ENCODE measurements at places on chromosomes 3 and 15.

DNA sequence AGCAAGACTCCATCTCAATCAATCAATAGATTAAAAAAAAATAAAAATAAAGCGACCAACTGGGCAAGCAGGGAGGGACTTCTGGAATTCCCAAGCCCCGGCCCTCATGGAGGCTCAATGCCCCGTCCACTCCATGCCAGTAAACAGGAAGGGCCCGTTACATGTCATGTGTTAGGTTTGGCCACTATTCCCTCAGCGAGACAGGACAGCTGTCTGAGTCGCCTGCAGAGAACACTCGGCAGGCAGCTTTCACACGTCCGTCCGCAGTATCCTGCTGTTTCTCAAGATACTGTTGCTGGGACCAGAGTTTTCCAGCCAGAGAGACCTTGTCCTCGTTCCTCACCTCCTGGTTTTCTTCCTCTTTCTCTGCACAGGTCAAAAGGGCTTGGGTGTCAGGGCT, 18.0 kb downstream of the TMEM44 start:
- DNase-seq, result no peak

DNA sequence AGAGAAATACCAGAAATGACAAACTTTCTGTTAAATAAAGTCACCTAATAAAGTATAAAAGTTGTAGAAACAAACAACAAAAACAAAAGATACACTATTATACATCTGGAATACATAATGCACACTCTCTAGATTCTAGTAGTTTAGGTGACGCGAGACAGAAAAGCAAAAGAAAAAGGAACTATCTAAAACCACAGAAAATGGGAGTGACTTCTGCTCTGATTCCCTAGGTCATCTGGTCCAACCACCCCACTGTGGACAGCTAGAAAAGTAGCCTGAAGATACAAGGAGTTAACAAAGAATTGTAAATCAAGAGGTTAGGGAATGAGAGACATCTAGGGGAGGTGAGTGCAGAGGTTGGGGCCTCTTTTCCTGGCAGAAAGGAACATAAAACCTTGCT, 39.1 kb downstream of the DHX36 start:
- DNase-seq, result no peak

- no peak for DNase-seq
These were observed 79.6 kb downstream of the CDIN1 start for GRCh38 chr15:36658898-36659639.

DNA sequence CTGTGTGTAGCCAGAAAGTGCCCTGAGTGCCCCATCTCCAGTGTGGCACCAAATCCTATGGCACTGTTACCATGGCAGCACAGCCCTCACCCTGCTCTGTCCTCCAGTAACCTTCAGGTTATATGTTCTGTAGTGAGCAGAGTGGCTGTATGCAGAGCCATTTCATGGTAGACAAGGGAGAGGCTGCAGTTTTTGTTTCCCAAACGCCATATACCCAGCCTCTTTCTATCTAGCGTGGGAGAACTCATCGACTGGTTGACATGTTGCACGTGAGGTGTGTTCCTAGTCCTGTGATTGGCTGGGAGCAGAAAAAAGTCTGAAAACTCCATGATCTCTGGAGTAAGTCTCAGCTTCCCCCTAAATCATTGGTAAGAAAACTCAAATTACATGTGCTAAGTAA, 2.0 kb downstream of the SIDT1 start:
- DNase-seq, result no peak

- DNase-seq, result peak; percentile 100
These were observed 345 bp upstream of the CDV3 start for GRCh38 chr3:133573054-133573628.

- no peak for DNase-seq
These were observed 1.9 kb upstream of the CCK start for GRCh38 chr3:42267878-42268277.

GRCh38 chr15:92429378-92430068, 35.8 kb downstream of the ST8SIA2 start:
- no peak for DNase-seq

DNA sequence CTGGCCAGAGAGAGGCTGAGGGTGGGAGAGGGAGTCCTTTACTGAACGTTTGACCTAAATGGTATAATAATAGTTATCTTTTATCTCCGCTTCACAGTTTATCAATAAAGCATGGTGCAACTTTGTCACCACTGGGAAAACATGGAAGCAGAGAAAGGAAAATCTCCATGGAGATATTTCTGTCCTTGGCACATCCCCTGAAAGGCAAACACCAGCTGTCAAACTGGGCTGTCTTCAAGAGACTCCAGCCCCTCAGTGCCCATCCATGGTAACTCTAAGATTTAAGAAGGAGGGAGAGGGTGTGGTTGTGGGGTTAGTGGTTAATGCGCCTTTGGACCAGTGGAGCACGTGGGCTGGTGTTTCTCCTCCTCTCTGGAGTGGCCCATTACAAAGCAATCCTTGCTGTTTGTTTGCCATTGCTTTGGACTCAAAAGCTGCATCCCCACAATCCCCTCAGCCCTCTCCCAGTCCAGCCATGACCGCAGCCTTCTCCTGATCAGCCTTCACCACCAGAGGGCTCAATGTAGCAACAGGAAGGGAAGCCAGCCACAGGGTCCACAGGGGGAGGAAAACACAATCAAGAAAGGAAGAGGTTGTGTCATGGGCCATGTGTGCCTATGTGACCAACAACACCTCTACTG, 38.2 kb upstream of the FAM174B start:
- DNase-seq, result no peak

DNA sequence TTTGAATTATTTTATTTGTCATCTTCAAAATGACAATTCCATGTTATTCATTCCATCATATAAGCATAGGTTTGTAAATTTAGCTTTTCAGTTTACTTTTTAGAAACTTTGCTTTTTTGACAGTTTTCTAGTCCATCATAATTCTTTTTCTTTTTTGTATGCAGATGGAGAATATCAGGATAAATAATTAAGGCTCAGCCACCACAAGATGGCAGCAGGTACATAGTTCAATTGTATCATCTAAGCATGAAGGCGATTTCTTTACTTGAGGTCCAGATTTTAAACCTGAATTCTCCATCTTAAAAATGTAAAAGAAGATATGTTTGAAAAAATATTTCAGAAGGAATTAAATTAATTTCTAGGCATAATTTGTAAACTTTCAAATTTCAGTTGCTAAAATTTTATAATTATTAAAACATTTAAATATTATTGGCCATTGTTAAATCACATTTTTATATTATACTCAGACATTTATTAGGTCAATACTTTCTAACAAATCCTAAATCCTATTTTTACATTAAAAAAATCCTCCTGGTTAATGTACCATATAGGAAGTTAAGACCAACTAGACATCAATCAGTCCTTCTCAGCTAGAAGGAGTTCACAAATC, 15.1 kb downstream of the PLSCR5 start:
- peak; percentile 8 for DNase-seq

- DNase-seq, result peak; percentile 12
These were observed 2.2 kb upstream of the CD86 start for GRCh38 chr3:122052968-122053367.

DNA sequence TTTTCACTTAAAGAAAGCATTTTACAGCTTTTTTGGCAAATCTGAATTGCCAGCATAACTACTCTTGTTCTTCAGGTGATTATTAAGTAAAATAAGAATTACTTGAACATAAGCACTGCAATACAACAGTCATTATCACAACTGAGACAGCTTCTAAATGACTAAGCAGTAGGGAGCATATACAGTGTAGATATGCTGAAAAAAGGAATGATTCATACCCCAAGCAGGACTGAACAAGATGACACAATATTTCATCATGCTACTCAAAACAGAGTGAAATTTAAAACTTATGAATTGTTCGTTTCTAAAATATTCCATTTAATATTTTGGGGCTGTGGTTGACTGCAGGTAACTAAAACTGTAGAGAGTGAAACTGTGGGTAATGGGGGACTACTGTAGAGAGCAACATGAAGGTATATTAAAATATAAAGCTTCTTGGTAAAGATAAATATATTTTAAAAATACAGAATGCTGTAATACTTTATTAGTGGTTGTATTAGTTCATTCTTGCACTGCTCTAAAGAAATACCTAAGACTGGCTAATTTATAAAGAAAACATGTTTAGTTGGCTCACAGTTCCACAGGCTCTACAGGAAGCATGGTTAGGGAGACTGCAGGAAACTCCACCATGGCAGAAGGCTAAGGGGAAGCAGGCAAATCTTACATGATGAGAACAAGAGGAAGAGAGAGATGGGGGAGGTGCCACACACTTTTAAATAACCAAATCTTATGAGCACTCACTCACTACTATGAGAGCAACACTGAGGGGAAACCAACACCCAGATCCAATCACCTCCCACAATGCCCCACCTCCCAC, 84.8 kb downstream of the DCLK3 start:
- no peak for DNase-seq

DNA sequence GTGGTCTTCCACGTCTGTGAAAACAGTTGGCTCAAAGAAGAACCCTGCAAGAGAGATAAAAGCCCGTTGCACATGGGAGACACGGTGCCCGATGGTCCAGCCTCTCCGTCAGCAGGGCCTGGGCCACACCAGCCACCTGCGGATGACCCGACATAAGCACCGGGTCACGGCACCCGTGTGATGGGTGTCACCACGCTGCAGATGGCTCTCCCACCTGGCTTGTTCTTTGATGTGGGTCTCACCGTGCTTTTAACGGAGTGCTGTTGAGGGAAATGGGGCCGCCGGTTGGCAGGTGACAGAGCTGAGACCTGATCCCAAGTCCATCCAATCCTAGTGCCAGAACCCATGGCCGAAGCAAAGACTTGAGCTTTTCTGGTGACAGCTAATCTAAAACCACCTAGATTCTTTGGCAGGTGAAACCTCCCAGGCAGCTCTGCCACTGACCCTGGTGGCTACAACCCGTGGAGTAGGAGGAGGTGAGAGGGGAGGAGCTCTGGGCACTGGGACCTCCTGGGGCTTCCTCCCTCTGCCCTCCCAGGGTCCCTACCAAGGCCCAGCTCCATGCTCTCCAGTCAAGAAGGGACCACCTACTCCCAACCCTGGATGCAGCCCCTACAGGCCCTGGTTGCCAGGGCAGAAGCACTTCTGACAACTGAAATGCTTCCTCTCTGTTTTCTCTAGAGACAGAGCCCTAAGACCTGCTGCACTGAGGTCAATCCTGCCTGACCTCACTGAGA, 23.4 kb upstream of the SLC41A3 start:
- no peak for DNase-seq

DNA sequence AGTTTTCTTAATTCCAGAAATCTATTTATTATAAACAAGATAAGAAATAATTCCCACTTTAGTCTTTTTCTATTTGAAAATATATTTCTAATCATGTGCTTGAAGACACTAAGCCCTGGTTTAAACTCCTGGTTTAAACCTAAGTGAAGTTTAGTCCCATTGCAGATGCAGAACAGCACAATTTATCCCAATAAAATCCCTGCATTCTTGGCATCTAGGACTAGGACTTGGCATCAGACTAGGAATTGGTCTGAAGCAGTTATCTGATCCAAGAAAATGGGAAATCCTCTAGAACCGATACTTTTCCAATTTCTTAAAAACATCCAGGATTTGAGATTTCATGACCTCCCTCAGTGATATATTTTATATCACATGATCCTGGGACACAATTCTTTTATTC, 168.8 kb upstream of the VEPH1 start:
- DNase-seq, result no peak

- no peak for DNase-seq
These were observed 3.7 kb downstream of the EOMES start for GRCh38 chr3:27718459-27718858.

- DNase-seq, result no peak
These were observed 26.1 kb downstream of the CMSS1 start for GRCh38 chr3:99843590-99844258.

- no peak for DNase-seq
These were observed 96.0 kb downstream of the LSM3 start for GRCh38 chr3:14274612-14274936.

- no peak for DNase-seq
These were observed 34.5 kb upstream of the B3GALNT1 start for GRCh38 chr3:161139686-161140085.

GRCh38 chr3:71138410-71138809, 445.1 kb downstream of the FOXP1 start:
- DNase-seq, result no peak

DNA sequence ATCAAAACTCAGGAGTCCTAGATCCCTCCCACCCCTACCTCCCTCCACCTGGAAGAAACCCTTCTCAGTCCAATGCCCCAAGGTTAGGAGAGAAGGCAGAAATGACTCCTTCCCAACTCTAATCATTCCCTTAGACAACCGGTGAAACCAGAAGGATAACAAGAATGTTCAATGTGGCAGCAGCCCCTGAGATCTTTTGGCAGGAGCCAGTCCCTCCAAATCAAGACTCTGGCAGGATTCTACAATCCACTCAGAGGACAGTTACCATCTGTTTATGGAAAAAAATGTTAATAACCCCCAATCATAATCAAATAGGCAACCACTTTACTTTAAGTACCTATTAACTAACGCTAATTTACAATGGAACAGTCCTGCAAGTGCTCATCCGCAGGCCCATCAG, 136.5 kb downstream of the NTRK3 start:
- no peak for DNase-seq

DNA sequence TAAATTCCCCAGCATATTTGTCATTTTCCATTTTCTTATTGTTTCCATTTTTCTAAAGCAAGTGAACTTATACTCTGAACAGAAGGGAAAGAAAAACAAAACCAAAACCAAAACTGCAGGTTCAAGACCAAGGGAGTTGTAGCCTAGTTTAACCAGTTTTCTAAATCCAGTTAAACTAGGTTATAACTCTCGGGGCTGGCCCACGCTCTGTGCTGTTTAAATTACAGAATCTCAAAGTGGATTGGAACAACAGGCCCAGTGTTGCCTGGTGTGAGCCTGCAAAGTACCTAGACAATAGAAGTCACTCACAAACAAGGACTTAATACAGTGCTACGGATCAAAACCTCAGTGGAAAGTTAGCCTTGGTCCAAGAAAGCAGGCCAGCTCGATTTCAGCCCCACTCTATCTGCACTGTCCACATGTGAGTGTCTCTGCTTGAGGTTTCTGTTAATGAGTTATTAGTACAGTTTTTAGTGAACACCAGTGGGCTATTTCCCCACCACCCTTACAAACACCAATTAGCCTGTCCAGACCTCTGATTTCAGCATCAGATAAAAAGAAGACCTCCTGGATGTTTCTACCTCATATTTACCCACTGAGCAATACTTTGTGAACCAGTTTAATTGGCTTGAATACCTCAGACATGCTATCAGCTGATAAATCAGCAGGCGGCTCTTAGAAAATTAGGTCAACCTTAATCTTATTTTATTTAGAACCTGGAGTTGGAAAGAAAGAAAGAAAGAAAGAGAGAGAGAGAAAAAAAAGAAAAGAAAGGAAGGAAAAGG, 93.8 kb upstream of the PDZRN3 start:
- DNase-seq, result no peak

DNA sequence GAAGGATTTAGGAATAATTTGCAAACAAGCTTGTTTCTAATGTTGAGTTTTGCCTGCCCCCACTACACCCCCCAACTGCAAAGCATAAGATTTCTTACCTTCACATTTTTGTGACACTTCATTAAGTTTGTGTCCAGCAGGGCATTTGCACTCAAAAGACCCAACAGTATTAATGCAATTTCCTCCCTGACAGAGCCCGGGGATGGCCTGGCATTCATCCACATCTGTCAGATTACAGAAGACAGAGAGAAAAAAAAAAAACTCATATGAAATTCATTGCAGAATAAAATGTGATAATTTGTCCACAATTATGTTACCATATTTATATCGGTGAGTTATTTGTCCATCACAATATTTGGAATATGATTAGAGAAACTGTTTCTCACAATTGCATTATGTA, 111.5 kb downstream of the FBN1 start:
- no peak for DNase-seq

GRCh38 chr3:181344331-181344730, 354.8 kb upstream of the DNAJC19 start:
- DNase-seq, result no peak

Data from T-helper 1 cell (primary cell).